ENCODE measurements at places on chromosomes 2 and 18. TPM values are rescaled to one million over a fixed set of nuclear protein-coding genes. Genes with fewer than 3 reads are reported as not detected.
A peak's percentile ranks its signal among the peaks of the same experiment; 100 is the strongest.

Gene AGAP1
- 31.5 TPM for polyA plus RNA-seq

Gene FZD7
- polyA plus RNA-seq: 27.5 TPM

- peak; percentile 20 for DNase-seq
Measured at GRCh38 chr2:42812899-42813479, 20.6 kb upstream of the HAAO start.

Gene ABCB11
- polyA plus RNA-seq: not detected

Gene SLC14A1
- 0.74 TPM for polyA plus RNA-seq
